ENCODE measurements at places on chromosomes 12 and 14.

- DNase-seq, result peak; percentile 71
These were observed 39.4 kb upstream of the PPP2R5C start for GRCh38 chr14:101721951-101722661.

DNA sequence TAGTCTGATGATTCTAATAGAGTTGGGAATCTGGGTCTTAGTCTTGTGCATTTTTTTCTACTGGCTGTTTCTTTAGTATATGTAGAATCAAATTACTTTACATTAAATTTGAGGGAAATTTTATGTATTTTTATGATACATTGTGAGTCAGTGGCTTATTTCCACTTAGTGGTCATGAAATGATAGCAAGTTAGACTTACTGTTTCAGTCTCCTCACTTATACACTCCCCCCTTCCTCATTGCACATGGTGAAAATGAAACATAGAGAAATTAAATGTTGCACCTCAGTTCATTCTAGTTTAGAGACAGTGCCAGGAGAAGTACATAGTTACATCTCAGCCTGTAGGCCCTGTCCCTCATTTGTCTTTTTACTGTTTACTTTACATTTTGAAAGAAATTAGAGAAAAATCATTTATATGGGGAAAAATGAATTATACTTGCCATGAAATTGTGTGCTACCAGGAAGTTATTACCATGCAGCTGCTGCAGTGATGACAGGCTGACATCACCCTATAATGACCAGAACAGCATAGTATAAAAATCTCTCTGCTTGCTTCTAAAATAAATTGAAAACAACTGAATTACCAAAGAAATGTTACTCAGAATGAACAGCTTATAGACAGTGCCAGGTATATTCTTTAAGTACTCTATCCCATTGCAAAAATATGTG lies 113.2 kb downstream of the TRMT5 start:
- no peak for DNase-seq

DNA sequence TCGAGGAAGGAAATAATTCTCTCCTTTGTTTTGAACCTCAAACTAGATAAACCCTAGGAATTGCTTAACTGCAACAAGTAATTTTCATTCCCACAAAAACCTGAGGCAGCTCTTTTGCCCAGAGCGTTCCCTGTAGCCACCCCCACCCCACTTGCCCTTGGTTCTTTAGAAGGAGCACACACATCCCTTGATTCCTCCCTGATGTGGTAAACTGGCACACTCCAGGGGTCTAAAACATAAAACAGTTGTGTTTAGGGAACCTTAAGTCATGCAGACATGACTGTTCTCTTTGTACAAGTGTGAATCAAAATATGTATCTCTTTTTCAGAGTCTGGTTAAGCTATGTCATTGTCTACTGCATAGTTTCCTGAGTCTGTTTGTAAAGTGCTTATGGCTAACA lies 14.0 kb downstream of the MAPK1IP1L start:
- no peak for DNase-seq

DNA sequence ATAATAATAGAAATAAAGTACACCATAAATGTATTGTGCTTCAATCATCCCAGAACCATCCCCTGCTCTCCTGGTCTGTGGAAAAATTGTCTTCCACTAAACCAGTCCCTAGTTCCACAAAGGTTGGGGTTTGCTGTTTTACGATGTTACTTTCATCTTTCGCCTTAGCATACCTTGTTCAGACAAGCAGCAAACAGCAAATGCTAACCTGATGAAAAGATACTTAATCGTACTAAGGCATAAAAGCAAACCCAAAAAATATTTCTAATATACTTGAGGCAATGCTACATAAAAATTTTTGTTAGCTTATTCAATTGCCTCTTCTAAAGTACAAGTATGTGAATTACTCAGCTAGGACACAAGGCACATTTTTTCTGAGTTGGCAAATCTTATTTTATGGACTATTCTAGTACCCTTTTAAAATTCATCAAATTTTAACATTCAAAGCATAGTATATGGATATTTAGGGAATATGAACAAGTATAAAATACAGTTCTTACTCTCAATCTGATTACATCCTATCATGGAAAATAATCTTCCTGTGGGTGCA lies 97.1 kb upstream of the PLEKHG7 start:
- DNase-seq, result no peak

DNA sequence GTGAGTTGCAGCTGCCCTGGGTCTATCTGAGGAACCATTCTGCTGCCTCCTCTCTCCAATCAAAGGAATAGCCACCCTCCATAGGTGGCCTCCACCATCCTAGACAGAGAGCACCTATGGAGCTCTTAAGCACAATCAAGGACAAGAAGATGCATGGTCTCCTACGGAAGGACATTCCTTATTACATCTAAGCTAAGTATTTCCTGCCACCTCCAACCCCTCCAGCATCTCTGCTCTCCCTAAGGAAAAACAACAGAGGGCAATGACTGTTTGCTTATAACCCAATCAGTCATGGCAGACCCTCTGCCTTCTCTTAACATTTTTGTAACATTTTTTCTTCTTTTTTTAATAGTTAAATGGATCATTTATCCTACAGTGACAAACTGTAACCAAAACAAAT lies 14.8 kb upstream of the OR6J1 start:
- DNase-seq, result no peak

DNA sequence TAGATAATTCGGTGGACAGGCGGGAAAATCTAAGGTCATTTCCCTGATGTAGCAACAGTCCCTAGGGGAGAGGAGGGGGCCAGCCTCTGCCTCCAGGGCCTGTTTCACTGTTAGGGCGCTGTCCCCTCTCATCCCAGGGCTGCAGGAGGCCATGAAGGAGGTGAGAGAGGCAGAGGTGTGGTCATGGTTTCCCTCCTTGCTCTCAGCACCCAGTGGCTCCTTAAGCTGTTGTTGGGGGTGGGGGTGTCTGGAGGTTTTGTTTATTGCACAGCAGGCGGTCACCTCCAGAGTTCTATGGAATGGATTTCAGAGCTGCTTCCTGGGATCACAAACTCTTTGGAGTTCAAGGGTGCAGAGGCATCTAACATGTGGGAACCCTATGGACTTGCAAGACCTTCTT lies 212.5 kb upstream of the RTL1 start:
- DNase-seq, result no peak

All from stimulated activated naive CD8-positive, alpha-beta T cell treated with anti-CD3 and anti-CD28 coated beads, Interleukin-15, Interleukin-2, amounts not matched to agents 100 U/mL and 50 U/mL, for 24 hours (primary cell).